Endothelial cell of umbilical vein (primary cell): ENCODE measurements at places on chromosomes 16 and 17. TPM values are rescaled to one million over a fixed set of nuclear protein-coding genes. Genes with fewer than 3 reads are reported as not detected.

Gene CD300H
- not detected in 2 replicates for polyA plus RNA-seq

DNA sequence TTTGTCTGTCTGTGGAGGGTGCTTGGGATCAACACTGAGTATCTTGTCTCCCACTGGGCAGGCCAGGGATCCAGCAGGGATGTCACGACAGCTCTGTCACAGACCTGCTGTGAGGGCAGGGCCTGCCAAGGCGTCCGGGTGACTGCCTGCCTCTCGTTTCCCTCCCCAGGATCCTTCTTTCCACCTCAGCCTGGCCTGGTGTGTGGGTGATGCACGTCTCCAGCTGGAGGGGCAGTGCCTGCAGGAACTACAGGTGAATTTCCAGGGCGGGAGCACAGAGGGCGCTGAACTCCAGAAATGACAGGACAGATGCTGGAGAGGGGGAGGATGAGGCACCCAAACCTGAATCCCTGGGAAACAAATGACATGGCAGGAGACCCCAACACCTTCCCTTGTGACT, 6.8 kb upstream of the MMP15 start:
- no peak for DNase-seq

DNA sequence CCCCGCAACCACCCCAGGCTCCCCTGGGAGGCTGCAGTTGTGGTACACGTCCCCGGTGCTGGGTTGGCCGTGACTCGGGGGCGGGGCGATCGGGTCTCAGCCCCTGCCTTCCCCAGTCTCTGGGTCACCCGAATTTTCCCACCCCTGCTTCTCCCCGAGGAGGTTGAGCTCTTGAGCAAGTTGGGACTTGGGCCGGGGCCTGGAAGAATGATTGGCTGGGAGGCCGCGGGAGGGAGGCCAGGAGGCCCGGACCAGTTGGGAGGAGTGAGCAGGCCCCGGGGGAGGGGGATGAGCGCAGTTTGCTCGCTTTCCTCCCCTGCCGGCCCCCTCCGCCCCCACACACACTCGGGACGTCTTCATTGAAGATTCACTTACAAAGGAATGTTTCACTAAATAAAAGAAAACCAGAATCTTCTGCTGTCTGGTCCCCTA, 4.5 kb upstream of the HEXIM1 start:
- no peak for DNase-seq

- DNase-seq: no peak
Measured at GRCh38 chr16:11418506-11418905, 73.2 kb downstream of the RMI2 start.

- DNase-seq: no peak
Measured at GRCh38 chr16:55047903-55048497, 117.3 kb downstream of the IRX5 start.

Gene DOC2A
- polyA plus RNA-seq: 0.63 and 1.1 TPM in 2 replicates

Gene TPSD1
- polyA plus RNA-seq: not detected in 2 replicates

DNA sequence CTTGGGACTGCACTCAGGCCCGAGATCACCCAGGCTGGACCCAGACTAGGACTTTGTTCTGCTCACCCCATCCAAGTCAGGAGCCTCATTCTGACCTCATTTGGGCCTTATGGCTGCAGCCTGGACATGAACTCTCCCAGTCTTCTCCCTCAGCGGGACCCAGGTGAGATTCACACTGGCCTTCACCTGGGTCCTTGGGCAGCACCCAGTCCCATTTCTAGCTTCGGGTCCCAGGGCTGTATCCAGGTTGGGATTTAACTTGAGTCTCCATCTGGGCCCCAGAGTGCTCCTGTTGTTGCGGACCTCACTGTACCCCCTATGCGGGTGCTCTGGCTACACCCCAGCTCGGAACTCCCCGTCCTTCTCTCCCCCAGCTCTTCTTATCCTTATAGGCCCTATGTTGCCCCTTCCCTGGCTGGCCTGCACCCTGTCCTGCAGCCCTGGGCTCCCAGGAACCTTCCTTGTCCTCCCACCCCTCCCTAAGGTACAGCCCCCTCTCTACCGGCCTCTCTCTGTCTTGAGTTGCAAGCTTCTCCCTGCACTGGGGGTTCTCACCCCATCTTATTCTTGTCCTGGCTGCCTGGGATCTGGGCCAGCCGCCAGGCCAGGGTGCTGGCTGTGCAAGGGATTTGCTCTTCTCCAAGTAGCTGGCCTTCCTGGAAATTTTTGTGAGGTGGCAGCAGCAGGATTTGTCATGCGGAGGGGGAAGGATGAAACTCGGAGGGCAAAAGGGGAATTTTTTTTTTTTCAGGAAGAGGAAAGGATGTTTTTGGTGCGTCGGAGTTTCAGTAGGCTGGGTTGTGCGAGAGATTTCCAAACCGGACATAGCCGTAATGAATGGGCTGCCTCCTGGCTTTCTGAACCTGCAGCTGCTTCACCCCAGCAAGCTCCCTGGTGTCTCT, 904 bp downstream of the MAP2K3 start:
- peak; percentile 54 for DNase-seq

GRCh38 chr17:8487130-8487645, 51.5 kb downstream of the NDEL1 start:
- no peak for DNase-seq

GRCh38 chr17:17796787-17797061, 40.1 kb downstream of the SREBF1 start:
- DNase-seq: no peak

Gene PPP1R27
- not detected in 2 replicates for polyA plus RNA-seq

GRCh38 chr16:89957216-89957785, 8.7 kb downstream of the DEF8 start:
- DNase-seq: no peak

GRCh38 chr17:11389583-11389982, 148.6 kb downstream of the SHISA6 start:
- DNase-seq: no peak

DNA sequence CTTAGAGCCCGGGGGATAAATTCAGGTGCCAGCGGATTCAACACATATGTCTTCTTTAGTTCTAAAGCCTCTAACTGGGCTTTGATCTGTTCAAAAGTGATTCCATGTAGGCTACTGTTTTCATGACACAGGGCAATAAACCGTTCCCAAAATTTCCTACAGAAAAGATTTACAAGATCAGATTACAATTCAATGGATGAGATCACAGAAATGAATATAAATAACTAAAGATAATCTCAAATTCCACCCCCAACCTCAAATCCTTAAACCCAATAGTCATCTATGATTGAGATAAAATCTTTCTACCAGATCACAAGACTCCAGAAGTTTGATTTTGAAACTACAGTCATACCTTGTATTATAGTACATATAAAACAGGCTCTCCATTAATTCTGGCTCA, 84.3 kb downstream of the CACNG1 start:
- no peak for DNase-seq

- DNase-seq: no peak
Measured at GRCh38 chr17:33562792-33563191, 269.7 kb upstream of the ASIC2 start.

Gene CES1
- not detected in 2 replicates for polyA plus RNA-seq

Gene TM4SF5
- not detected in 2 replicates for polyA plus RNA-seq

Gene DLX4
- not detected in 2 replicates for polyA plus RNA-seq

- DNase-seq: peak; percentile 25
Measured at GRCh38 chr17:27651411-27652345, 20.7 kb downstream of the LGALS9 start.

- no peak for DNase-seq
Measured at GRCh38 chr17:31073411-31073810, 21.4 kb upstream of the NF1 start.

DNA sequence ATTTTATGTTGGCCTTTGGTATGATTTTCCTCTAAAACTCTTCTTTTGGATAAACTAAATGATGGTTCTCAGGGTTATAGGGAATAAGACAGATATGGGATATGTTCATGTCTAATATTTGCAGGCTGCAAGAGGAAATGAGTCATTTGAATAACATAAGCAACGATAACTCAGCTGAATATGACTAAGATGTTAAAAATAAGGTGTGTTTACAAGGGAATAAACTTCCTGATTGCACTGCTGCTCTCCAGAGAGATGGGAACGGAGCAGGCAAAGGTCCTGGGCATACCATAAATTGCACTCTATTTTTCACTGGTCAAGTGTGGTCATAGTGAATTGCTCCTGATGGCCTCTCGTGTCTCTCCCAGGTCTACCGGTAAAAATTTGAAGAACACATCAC, 666.2 kb downstream of the TOX3 start:
- no peak for DNase-seq

Gene TBC1D3G
- polyA plus RNA-seq: not detected in 2 replicates

DNA sequence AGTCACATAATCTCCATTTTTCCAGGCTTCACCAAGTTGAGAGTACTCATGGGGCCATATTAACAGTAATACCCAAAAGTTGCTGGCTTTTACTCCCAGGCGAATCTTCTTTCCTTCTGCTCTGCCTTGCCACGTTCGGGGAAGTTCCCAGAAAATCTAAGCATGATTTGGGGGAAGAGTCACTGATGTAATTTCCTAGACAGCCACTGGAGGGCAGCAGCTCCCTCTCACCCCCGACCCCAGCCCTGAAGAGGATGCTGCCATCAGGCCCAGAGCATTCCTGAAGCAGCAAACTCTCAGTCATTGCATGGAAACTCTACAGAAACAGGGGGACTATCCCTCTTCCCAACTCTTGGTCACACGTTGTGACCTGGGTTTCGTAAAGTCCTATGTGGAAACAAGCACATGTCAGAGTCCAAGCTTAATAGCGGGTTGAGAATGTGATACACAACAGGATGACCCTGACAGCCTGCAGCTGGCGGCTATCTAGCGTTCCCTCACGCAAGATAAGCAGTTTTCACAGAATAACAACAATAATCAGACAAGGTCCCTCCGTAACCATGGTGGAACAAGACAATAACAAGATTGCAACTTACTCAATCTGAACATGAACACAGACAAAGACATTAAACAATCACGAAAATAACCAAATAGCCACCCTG, 43.8 kb upstream of the DHX40 start:
- DNase-seq: peak; percentile 72

DNA sequence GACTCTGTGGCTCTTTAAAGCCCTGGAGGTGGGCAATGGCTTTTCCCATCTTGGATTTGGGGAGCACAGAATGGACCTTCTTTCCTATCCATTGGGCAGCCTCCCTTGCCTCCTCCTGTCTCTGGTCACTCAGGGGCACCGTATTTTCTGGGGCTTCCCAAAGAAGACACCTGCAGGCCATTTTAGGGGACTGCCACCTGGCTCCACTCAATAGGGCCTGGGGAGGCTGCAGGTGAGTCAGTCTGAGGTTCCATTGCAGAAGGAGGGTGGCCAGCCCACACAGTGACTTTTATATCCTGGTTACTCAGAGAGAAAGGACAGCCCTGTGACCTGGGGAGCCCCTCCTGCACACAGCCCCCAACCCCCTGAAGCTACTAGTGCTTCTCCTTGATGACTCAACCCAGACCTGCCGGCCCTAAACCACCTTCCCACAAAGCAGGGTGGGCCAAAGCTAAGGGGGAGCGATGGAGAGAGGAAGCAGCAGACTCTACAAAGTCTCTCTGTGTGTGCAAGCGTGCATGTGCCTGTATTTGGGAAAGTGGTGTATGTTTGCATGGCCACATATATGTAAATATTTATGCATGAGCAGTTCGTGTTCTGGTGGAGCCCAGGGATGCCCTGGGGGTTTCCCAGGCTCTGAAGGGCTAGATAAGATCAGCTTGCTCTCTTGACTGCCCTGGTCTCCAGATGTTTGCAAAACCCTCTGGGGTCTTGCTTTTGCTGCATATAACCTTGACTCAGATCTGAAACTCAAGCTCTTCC, 5.0 kb downstream of the CX3CL1 start:
- no peak for DNase-seq

DNA sequence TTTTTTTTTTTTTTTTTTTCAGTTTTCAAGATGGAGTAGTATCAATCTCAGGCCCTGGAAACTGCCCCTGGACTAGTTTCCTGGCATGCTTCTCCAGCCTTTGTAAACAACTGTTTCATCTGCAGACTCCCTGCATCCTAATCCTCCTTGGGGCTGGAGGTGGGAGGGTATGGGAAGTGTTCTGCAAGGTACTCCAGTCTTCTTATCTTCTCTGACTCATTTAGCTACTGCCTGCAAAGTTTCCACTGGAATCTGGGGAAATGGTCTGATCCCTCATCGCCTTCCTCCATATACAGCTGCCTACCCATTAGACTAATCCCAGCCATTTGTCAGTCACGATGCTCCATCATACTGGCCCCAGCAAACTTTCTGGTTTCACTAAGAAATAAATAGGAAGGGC, 21.5 kb downstream of the COPZ2 start:
- no peak for DNase-seq

DNA sequence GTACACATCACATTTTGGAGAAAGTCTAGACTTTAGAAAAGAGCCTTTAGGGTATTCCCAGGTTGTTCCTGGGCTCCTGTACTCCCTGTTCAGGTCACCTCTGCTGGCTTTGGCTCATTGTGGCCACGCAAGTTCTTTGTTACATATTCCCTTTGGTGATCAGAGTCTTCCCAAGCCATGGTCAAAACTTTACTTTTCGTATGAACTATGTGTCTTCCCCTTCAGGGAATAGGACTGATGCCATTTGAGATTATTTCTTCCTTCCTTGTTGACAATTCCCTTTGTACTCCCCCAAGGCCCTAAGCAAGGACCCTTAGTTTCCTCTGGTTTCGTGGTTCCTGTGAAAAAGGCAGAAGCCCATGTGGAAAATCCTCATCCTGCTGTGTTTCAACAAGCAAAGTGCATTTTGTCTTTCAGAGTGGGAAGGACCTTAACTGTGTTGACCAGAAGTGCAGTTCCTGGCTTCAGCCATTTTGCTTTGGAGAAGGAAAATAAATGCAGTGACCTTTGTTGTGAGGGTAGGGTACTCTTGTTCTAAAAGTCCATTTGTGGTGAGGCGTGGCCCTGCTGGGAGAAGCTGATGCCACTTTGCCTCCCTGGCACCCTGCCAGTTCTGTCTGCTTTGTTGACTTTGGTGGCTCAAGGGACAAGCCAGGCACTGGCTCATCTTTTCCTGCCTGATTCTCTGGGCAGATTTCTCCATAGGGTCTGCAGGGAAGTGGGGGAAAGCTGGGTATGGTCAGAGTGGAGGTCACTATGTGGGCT, 55.1 kb downstream of the ZNRF1 start:
- peak; percentile 21 for DNase-seq

DNA sequence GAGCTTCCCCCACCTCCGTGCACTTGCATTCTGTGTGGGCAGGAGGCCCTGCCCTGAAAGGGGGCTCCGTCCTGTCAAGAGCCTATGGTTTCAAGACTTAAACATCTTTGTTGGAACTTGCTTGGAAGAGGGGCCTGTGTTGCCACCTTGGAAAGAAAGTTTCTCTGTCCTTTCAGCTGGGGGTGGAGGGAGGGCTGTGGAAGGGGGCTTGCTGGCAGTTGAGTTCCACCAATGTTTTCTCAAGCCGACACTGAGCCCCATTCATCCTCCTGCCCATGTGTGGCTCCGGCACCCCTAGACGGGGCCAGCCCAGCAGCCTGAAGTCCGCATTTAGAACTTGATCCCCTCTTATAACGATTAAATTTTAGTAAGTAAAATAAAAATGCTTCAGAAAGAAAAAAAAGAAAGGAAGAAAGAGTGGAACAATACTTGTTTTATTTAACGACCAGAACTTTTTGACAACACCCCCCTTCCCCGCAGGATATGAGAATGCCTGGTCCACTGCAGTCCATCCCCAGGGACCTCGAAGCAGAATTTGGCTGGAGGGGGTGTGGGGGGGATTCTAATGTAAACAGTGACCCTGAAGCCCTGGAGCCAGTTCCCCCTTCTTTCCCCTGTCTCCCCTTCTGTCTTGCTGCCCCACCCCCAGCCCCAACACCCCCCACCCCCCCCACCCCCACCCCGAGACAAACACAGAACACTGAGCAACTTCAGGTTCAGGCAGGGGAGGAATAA, 26.9 kb upstream of the CLEC18A start:
- DNase-seq: no peak

GRCh38 chr16:51237207-51237606, 86.1 kb upstream of the SALL1 start:
- no peak for DNase-seq

Gene TRIM47
- polyA plus RNA-seq: 75.1 and 85.3 TPM in 2 replicates

GRCh38 chr17:67657596-67657995, 60.1 kb upstream of the NOL11 start:
- no peak for DNase-seq

- DNase-seq: no peak
Measured at GRCh38 chr17:27585153-27585681, 45.8 kb upstream of the LGALS9 start.

Gene NHERF1
- polyA plus RNA-seq: 22.4 and 24.4 TPM in 2 replicates
